ENCODE measurements at places on chromosomes 6 and 20. TPM values are rescaled to one million over a fixed set of nuclear protein-coding genes. Genes with fewer than 3 reads are reported as not detected.

TGIF2 gene
- 5.3 TPM for polyA plus RNA-seq

SLC52A3 gene
- not detected for polyA plus RNA-seq

TSPO2 gene
- not detected for polyA plus RNA-seq

PGC gene
- polyA plus RNA-seq = 2.5 TPM

KIF13A gene
- 56.1 TPM for polyA plus RNA-seq

GCNT2 gene
- polyA plus RNA-seq = 3.9 TPM

CASS4 gene
- polyA plus RNA-seq = 0.20 TPM

CCN2 gene
- 957 TPM for polyA plus RNA-seq

SPTLC3 gene
- polyA plus RNA-seq = 1.8 TPM

CYP24A1 gene
- polyA plus RNA-seq = not detected

PACSIN1 gene
- 0.10 TPM for polyA plus RNA-seq

MACROD2 gene
- polyA plus RNA-seq = 3.4 TPM

LZTS3 gene
- polyA plus RNA-seq = 3.3 TPM

EPHA7 gene
- not detected for polyA plus RNA-seq

TENT5A gene
- polyA plus RNA-seq = 9.6 TPM

ZC2HC1B gene
- not detected for polyA plus RNA-seq

ACSS1 gene
- 21.8 TPM for polyA plus RNA-seq

CRYBG1 gene
- polyA plus RNA-seq = 0.41 TPM

RAB44 gene
- polyA plus RNA-seq = not detected

HEY2 gene
- polyA plus RNA-seq = 46.1 TPM

SFT2D1 gene
- polyA plus RNA-seq = 37.4 TPM

AHI1 gene
- polyA plus RNA-seq = 4.1 TPM

TRIM31 gene
- polyA plus RNA-seq = 0.79 TPM

HLA-DQA1 gene
- 9.3 TPM for polyA plus RNA-seq

SAMHD1 gene
- polyA plus RNA-seq = 165 TPM

DDX43 gene
- polyA plus RNA-seq = not detected

HLA-DOA gene
- 2.8 TPM for polyA plus RNA-seq

TSBP1 gene
- polyA plus RNA-seq = not detected

SOBP gene
- polyA plus RNA-seq = 8.2 TPM

HLA-DRB1 gene
- 18.5 TPM for polyA plus RNA-seq

EFCAB8 gene
- polyA plus RNA-seq = 0.13 TPM

NELFE gene
- 61.9 TPM for polyA plus RNA-seq

BICRAL gene
- 4.8 TPM for polyA plus RNA-seq

BPI gene
- not detected for polyA plus RNA-seq

FOXF2 gene
- polyA plus RNA-seq = not detected

SLC12A5 gene
- polyA plus RNA-seq = not detected

POU3F2 gene
- polyA plus RNA-seq = not detected

HTR1B gene
- polyA plus RNA-seq = 7.2 TPM

SLC16A10 gene
- polyA plus RNA-seq = 5.8 TPM

NRN1 gene
- polyA plus RNA-seq = 2.3 TPM

E2F1 gene
- 1.6 TPM for polyA plus RNA-seq

ENPP5 gene
- polyA plus RNA-seq = 1.7 TPM

KCNQ5 gene
- polyA plus RNA-seq = 0.15 TPM

CST1 gene
- not detected for polyA plus RNA-seq

NINL gene
- 28.3 TPM for polyA plus RNA-seq

RIPOR3 gene
- polyA plus RNA-seq = 1.1 TPM

GDAP1L1 gene
- not detected for polyA plus RNA-seq

SLC35D3 gene
- polyA plus RNA-seq = not detected

RGS17 gene
- polyA plus RNA-seq = 2.3 TPM

SKIC2 gene
- polyA plus RNA-seq = 188 TPM

PLA2G7 gene
- polyA plus RNA-seq = 4.8 TPM

SIRPB1 gene
- 0.36 TPM for polyA plus RNA-seq

Data from aorta (tissue), 5 donors.